Stimulated activated CD4-positive, alpha-beta T cell treated with anti-CD3 and anti-CD28 coated beads, Interleukin-1b, Interleukin-23, amount 100 ng/mL, for 1 hour (primary cell): ENCODE measurements at places on chromosomes 1 and 21.

DNA sequence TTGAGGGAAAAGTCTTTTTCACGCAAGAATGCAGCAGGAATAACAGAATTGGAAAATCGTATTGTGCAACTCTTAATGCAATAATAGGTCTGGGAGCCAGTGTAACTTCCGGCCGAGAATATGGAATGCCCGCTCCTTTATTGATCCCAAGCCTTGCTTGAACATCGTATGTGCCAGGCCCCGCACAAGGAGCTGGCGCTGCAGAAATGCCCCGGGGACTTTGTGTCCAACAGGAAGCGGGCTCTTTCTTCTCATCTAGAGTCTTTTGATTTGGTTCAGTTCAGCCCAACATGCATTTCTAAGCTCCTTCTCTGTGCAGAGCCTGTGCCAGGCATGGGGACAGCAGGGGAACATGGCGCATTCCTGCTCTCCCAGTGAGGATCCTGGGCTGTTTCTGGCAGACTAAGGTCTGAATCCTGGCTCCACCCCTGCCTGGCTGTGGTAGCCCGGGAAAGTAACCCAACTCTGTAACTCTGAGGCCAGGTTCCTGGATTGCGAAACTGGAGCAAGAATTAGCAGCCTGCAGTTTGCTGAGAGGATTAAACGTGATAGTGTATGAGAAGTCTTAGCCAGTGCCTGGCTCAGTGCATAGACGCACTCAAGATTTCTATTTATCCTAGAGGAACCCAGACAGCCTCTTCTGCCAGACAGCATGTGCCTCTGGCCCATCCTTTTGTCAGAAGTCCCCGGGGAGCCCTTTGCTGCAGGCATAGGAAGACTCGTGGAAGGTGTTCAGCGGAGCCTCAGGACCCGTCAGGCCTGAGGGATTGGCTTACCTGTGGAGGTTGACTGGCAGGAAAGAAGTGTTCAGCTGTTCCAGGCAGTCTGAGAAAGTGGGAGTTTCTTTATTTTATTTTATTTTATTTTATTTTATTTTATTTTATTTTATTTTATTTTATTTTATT is 987 bp upstream of the CDCP2 start:
- no peak for DNase-seq

DNA sequence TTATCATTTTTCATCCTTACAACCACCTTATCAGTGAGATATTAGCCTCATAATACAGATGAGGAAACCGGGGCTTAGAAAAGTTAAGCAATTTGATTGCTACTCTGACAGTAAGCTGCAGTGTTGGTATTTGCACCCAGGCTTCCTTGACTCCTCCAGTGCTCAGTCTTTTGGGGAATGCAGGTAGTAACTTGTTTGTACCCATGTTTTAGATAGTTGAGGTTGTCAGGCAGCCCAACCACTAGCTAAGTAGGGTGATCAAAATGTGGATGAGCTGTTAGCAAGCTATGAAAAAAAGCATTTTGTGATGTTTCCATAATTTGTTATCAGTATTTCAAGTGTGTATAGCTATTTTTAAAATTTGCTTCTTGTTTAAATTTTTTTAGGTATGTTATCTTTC is 80.8 kb downstream of the SASS6 start:
- no peak for DNase-seq

DNA sequence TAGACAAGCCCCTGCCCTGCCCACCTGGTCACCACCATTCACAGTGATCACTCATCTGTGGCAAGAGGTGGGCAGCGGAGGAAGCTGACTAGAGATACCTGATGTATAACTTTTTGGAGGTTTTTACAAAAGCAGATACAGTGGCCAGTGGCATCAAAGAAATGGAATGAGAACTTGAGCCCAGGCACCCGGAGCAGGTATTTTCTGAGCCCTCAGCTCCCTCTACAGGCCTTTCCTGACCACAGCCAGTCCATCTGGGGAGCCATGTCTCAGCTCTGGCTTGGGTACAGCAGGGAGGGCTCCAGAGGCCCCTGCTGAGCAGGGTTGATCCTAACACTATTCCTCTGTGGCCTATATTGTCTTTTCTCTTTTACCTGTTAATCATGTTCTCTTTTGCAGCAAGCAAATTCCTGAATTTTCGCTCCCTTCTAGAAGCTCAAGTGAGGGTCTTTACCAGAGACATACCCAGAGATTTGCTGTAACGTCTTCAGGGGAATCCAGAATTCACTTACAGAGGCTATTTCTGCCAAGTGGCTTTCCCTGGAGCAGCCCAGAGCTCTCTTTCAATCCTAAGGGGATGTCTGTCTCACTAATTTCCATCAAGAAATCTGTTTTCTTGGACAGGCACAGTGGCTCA is 27.3 kb downstream of the GPR157 start:
- no peak for DNase-seq

- DNase-seq, result no peak
Observed at GRCh38 chr1:229234870-229235472, 35.9 kb upstream of the RAB4A start.

DNA sequence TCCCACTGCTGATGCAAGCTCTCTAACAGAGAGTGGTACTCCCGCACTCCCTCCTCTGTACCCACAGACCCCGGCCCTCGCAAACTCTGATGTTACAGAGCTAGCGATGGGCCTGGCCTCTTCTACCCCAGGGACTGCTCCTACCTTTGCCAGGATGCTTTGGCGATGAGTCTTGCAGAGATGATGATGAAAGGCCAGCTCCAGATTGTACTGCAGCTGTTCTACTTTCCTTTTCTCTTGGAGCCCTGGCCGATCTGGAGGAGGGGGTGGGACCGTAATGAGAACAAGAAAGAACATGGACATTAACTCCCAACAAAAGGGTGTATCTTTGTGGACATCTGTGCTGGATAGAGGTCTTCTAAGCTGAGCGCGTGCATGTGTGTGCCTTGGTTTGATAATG is 6.0 kb upstream of the LINGO4 start:
- no peak for DNase-seq
